Stimulated activated CD4-positive, alpha-beta T cell treated with anti-CD3 and anti-CD28 coated beads, Interleukin-2, amount 100 ng/mL, for 24 hours (primary cell): ENCODE measurements at places on chromosomes 11 and 22.

- DNase-seq = no peak
Observed at GRCh38 chr11:1653541-1654387, 24.2 kb downstream of the KRTAP5-5 start.

GRCh38 chr11:57812634-57813033 is 51.0 kb downstream of the CTNND1 start:
- no peak for DNase-seq

GRCh38 chr11:86138958-86139357 is 70.1 kb upstream of the PICALM start:
- DNase-seq = no peak

GRCh38 chr22:29206372-29207242 is 911 bp downstream of the EMID1 start:
- no peak for DNase-seq

DNA sequence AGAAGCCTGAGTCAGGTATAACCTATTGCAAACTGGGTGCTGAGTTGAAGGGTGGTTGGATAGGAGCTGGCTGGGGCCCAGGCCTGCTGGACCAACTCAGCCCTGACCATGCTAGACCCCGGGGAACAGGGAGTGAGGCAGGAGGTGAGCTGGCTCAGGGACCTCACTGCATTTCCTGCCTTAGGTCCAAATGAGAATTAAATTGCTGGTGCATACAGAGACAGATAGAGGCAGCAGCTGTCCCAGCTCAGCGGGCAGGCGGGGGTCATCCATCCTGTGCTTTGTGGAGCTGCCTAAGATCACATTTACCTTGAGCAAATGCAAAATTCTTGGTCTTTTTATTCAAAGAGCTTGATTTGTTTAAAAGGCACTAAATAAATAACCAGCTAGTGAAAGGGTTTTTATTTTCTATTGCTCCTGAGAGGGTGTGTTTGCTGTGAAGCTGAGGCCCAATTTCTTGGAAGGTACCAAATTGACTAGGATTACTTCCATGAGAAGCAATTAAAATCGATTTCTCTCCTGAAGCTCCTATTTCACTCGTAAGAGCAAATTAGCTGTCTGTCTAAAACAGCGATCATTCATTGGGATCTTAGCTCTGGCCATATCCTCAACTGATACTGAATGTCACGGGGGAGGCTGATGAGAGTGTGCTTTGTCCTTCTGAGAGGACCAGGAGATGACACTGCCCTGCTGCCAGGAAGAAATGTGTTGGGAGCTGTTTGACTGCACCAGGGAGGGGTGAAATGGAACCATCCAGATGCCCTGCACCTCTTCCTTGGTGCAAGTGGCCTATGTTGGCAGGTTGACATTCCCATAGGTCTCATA is 24.9 kb downstream of the USH1C start:
- no peak for DNase-seq

GRCh38 chr11:65499713-65500386 is 1.0 kb downstream of the MALAT1 start:
- no peak for DNase-seq

GRCh38 chr11:85809191-85809590 is 1.8 kb downstream of the SYTL2 start:
- DNase-seq = no peak

DNA sequence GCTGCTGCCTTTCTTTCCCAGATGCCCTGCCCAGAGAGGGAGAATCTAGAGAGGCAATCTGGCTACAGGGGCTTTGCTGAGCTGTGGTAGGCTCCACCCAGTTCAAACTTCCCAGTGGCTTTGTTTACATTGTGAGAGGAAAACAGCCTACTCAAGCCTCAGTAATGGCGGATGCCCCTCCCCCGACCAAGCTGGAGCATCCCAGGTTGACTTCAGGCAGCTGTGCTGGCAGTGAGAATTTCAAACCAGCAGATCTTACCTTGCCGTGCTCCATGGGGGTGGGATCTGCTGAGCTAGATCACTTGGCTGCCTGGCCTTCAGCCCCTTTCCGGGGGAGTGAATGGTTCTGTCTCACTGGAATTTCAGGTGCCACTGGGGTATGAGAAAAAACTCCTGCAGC is 12.2 kb downstream of the BDNF start:
- no peak for DNase-seq
